ENCODE measurements at places on chromosomes 16 and 17.

DNA sequence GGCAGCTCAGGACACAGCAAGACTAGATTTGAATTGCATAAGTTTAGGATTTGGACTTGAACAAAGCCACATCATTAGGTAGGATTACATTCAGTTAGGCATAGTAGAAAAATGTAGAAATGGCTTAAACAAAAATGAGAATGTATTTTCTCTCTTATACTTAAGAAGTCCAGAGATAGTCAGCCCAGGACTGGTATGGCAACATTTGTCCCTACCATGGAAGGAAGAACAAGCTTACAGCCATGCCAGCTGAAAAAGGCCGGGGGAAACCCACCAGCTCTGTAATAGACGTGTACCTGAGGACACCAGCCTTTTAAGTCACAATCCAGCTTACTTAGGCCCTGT lies 11.2 kb upstream of the TMIGD1 start:
- no peak for DNase-seq

DNA sequence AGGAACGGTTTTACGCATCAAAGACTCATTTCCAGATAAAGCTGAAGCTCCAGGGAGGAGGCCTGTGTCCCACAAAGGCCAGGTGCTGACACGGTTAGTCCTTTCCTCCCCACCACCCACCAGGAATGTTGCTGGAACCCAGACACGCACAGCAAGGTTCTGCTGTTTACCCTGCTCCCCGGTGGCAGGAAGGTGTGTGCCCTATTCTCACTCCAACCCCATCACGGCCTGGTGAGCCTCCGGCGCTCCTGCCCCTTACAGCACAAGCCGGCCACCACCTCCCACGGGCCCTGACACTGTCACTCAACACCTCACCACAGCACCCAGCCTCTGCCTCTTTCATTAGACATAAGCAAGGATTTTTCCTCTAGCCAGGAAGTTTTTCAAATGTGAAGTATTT lies 47.8 kb downstream of the ANKRD11 start:
- DNase-seq: no peak

- DNase-seq: no peak
These were observed 1034.5 kb upstream of the EEF2KMT start for GRCh38 chr16:6132121-6132520.

- DNase-seq: no peak
These were observed 11.9 kb upstream of the SSTR5 start for GRCh38 chr16:1060416-1061340.

- no peak for DNase-seq
These were observed 762 bp upstream of the CSF3 start for GRCh38 chr17:40014375-40014980.

GRCh38 chr16:88705076-88705684 lies 1.0 kb downstream of the RNF166 start:
- DNase-seq: no peak

- no peak for DNase-seq
These were observed 26.8 kb upstream of the CIBAR2 start for GRCh38 chr16:85138825-85139627.

- DNase-seq: no peak
These were observed 137.0 kb downstream of the ANKFN1 start for GRCh38 chr17:56290101-56290801.

GRCh38 chr16:85173146-85173980 lies 61.1 kb upstream of the CIBAR2 start:
- DNase-seq: no peak

DNA sequence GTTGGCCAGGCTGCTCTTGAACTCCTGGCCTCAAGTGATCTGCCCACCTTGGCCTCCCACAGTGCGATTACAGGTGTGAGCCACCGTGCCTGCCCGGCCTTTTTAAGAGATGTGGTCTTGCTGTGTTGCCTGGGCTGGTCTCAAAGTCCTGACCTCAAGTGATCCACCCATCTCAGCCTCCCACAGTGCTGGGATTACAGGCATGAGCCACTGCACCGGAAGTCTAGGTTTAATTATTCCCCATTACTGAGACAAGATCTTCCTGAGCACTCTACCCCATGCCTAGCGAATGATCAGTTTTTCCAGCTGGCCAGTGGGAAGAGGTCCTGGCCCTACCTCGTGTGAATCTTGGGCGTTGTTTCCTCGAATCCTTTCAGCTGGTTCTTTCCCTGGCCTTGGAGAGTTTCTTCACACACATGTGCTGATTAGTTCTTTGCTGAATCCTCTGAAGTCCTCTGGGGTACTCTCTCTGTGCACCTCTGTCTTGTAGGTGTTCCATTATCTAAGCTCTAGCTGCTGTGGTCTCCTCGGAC lies 18.9 kb downstream of the C16orf54 start:
- DNase-seq: no peak

- no peak for DNase-seq
These were observed 309.7 kb upstream of the DYNLRB2 start for GRCh38 chr16:80231121-80231520.

DNA sequence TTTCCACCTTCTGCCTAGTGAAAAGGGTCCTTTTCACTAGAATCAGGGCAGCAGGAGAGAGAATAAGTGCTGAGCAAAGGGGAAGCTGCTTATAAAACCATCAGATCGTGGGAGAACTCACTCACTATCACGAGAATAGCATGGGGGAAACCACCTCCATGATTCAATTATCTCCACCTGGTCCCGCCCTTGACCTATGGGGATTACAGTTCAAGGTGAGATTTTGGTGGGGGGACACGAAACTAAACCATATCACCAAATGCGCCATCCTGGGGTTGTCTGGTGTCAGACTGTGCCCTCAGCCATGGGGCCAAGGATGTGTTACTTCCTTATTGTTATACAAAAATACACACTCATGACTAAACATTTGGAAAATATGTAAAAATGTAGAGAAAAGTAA lies 10.4 kb upstream of the KATNB1 start:
- DNase-seq: no peak

GRCh38 chr16:65665586-65665985 lies 543.7 kb upstream of the CDH11 start:
- no peak for DNase-seq

- no peak for DNase-seq
These were observed 28.0 kb downstream of the CRHR1 start for GRCh38 chr17:45812102-45812501.

DNA sequence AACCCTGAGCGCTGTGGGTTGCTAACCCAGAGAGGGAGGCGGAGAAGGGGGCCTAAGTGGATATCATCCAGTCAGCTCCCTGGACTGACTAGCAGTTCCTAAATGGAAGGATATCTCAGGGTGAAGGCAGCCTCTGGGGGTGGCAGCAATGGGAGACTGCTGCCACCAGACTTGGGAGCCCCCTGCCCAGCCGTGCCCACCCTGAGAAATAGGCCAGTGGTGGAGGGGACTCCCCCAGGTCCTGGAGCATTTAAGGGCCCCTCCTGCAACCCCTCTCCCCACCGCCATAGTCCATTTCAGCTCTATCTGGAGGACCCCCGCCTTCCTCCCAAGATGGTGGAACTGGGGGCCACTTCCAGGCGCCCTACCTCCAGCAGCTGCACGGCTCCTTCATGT lies 8.4 kb downstream of the TSPOAP1 start:
- no peak for DNase-seq

DNA sequence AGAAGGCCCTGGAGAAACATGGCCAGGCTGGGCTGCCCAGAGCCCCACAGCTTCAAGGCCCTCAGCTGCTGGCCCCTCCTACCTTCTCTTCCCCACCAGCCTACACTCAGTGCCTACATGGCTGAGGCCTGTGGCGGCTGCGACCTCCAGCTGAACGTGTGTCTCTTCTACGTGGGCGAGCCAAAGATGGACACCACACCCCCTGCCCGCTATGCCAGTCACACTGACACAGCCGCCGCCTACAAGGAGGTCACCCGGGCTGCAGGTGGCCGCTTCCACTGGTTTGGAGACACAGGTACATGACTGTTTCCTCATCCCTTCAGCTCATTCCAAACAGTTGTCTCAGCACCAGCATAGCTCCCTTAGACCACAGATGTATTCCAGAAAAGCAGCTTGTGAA lies 29.5 kb upstream of the SDR42E2 start:
- DNase-seq: no peak

- no peak for DNase-seq
These were observed 48.0 kb downstream of the ABCC6 start for GRCh38 chr16:16175296-16175695.

DNA sequence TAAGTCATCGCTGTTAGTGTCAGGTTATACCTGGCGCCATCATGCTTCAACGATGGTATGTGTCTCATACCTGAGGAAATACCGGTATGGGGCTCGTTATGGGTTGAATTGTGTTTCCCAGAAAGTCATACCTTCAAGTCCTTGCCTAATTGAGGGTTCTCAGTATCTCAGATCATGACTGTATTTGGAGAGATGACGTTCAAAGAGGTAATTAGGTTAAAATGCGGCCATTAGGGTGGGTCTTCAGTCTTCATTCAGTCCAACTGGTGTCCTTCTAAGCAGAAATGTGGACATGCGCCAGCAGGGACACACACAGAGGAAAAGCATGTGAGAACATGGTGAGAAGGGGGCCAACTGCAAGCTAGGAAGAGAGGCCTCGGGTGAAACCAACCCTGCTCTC lies 37.5 kb upstream of the XYLT1 start:
- no peak for DNase-seq

DNA sequence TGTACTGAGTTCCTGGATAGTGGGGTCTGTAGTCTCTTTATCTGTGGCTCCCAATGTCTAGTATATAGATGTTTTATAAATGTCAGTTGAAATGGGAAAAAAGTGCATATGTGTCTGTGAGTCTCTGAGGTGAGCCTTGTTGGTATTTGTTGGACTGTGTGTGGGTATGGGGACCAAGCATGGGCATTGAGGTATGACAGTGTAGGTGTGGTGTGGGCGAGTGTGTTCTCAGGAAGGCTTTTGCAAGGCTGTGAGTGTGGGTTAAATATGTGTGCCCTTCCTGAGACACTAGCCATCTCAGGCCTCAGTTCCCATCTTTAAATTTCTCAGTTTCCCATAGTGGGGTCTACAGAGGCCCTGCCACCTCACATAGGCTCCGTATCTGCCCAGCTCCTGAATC lies 440.2 kb upstream of the CCL2 start:
- DNase-seq: no peak

Measured in stimulated activated CD4-positive, alpha-beta T cell treated with anti-CD3 and anti-CD28 coated beads, Interleukin-1b, Interleukin-23, amount 100 ng/mL, for 1 hour (primary cell).